ENCODE measurements at places on chromosomes 16 and 17.

DNA sequence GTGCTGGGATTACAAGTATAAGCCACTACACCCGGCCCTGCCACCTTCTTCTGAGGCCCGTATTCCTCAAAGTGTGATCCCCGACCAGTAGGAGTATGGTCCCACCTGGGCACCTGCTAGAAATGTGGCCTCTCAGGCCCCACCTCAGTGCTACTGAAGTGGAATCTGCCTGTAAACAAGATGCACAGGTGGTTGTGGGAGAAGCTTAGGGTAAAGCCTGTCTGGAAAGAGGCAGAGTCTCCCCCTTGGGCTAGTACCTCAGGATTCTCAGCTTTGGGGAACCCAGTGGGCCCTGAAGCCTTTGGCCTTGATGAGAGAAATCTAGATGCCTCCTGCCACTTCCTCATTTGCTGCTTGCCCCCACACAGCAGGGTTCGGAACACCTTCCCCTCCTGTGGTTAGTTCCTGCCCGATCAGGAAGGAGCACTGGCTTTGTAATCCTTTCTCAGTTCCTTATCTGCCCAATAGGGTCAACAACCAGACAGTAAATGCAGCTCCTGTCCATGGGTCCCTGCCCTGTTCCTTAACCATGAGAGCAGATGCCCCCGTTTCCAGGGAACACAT lies 25.2 kb downstream of the TK2 start:
- DNase-seq = peak; percentile 37

DNA sequence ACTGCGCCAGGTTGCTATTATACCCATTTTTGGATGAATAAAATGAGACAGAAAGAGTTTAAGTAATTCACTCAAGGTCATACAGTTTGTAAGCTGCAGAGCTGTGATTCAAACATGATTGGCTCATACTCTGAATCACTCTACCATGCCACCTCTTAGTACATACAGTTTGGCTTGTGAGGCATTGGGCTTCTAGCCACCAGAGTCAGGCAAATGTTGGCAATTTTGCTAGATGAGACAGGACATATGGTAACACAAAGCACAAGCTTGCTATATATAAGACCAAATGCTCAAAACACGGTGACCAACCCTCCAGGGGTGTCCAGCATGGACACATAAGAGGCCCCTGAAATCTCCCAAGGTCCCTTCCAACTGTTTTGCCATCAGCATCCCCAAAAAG lies 236.0 kb upstream of the IRX5 start:
- DNase-seq = no peak

DNA sequence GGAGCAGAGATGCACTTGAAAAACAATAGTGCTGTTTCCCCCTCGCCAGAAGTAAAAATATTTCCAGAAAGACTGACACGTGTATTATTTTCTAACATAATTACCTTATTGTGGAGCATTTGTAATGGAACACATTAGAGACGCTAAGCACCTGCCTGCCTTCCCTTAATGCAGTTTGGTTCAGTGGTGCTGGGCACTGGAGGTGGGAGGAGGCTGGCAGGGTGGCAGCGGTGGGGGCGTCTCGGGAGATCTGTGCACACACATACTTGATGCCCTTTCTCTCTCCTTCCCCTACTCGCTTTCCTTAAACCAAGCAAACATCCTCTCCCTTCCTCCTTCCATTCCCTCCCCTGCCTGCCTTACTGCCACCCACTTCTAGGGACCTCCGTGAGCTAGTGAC lies 156.6 kb upstream of the SDK2 start:
- DNase-seq = no peak

DNA sequence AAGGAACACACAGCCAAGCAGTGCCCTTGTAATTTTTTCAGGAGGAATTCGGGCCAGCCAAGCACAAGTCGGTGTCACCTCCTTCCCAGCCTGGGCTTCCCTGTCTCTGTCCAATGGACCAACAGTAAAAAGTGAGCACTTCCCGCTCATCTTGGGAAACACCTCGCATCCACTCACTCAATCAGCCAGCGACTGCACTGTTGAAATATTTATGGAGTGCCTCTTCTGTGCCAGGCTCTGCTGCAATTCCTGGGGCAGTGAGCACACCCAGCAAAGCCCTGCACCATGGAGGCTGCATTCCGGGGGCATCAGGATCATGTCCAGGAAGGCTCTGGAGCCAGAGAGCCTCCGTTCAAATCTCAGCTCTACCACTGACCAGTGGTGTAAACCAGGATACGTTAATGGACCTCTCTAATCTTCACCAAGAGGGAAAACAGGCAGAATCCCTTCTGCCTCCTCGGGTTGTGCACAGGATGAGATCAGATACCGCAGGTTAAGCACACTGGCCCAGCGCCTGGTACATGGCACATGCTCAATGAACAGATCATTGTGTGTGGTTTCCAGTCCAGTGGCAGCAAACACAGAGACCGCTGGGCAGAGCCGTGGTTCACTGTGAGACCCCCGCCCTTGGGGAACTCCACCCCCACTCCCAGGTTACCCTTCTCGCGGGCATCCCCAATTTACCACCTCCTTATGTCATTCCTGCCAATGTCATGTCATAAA lies 194.3 kb downstream of the ZNF423 start:
- no peak for DNase-seq

DNA sequence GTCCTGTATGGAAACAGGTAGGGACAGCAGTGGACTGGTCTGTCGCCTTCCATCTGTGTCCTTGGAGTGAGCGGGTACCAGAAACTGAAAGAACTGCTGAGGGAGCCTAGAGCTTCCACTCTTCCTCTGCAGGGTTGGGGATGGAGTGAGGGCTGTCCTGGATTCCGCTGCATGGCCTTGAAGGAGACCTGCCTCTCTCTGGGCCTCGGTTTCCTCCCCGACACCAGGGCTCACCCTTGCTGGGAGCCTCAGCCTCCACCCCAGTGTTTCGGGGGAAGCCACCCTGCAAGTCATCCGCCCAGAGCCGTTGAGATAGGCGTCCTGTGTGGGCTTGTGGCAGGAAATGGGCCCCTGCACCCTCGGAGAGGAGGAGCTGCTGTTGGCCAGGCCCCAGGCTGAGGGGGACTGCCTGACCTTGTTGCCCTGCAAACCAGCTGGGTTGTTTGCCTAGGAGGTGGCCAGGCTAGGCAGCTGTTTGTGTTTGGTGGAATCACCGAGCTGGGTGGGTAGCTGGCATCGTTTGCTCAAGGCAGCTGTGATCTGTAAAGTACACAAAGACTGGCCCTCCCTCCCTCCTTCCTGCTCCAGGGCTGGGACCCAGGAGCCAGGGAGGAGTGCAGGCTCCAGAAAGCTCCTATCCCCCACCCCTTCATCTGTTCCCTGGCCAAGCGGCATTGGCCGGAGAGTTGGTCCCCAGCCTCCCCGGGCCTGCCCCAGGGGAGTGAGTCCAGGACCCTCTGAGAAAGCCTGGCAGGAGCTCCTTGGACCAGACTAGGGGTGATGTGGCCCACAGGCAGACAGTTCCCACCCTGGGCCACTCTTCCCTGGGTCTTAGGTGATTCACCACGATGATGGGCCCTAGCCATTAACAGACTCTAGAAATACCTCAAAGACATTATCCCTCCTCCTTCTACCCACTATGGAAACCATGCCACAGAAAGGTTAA lies 1.3 kb downstream of the RAB37 start:
- DNase-seq = peak; percentile 84

- DNase-seq = no peak
These were observed 281.7 kb upstream of the ZFHX3 start for GRCh38 chr16:73329358-73330286.

DNA sequence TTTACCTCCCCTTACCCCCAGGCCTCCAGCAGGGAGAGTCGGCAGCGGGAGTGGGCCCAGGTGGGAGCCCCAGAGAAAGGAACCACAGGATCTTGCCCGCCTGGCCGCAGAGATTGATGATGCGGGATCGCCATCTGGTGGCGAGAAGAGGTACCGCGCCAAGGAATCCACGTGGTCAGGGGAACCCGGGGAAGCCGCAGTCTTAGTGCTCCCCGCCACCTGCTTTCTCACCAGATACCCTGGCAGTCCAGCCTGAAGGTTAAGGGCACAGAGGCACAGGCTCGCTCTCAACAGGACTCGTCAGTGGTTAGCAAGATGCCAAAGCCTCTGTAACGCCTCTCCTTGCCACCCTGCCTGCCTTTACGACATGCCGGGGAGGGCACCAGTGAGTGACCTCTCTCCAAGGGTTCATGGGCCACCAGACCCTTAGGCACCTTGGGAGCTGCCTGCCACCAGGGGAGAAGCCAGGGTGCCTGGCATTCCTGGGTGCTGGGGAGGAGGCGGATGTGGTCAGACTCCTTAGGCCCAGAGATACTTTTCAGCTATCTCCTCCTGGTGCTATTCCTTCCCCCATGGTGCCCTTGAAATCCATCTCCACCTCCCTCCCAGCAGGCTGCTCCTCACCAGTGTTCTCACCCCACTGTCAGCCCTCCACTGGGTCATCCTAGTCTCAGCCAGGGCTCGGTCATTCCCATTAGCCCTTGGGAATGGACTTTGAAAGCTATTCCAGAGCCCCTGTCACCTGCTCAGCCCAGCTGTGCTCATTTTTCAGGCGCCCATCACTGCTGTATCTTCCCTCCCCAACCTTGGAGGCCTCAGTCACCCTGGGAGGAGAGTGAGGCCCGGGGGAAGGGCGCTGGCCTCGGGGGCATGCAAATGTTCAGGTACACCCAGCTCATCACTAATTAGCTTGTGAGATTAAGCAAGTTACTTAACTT lies 5.5 kb upstream of the RHBDF2 start:
- DNase-seq = peak; percentile 92

DNA sequence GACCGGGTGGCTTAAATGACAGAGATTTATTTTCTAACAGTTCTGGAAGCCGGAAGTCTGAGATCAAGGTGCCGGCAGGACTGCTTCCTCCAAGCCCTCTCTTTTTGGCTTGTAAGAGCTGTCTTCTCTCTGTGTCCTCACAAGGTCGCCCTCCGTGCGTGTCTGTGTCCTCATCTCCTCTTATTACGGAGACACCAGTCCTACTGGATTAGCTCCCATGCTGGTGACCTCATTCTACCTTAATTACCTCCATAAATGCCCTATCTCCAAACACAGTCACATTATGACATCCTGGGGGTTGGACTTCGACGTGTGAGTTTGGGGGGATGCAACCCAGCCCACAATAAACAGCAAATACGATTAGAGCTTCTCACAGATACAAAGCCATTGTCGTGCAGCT lies 161.5 kb downstream of the FOXL1 start:
- DNase-seq = no peak

- DNase-seq = no peak
These were observed 5.7 kb downstream of the DHRS7B start for GRCh38 chr17:21132428-21132827.

DNA sequence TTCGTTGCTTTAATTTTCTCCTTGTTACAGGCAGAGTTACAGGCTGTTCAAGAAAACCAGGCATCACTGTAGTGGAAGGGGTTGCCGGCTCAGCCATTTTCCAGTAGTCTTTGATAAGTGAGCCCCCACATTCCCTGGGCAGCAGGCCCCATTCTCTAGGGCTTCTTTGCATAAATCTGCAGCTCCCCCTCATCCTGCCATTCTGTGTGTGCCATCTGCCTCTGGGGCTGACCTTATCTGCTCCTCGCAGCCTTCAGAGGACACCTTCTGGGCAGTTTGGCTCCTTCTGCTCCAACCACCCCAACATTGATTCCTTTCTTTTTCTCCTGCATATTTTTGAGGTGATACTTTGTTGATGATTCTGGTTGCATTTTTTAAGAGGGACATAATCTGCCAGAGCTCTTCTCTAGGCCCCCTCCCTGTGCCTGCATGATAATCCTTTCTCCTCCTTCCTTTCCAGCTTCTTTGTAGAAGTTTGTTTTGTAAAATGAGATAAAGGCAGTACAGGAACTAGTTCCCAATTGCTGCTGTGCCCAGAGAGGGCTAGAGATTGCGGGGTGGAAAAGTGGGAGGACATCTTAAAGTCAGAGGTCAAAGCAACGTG lies 17.1 kb downstream of the RND2 start:
- DNase-seq = no peak

DNA sequence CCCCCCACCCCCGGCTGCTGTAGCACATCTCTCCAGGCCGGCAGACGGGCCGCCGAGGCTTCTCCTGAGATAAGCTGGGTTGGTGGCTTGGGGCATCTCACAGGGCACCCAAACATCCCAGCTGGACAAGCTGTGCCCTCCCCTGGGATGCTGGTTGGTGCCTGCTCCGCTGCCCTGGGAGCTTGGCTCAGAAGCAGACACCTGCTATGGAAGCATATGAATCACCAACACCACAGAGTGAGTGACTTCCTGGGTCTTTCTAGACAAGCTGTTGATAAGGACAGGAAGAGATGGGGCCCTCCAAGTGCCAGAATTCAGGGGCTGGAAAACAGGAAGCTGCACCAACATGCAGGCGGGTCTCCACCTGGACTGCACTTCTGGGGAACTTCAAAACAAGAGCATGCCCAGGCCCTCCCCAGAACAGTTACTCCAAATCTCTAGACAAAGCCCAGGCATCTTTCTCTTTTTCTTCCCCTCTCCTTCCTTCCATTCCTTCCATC lies 13.7 kb downstream of the C16orf95 start:
- no peak for DNase-seq

DNA sequence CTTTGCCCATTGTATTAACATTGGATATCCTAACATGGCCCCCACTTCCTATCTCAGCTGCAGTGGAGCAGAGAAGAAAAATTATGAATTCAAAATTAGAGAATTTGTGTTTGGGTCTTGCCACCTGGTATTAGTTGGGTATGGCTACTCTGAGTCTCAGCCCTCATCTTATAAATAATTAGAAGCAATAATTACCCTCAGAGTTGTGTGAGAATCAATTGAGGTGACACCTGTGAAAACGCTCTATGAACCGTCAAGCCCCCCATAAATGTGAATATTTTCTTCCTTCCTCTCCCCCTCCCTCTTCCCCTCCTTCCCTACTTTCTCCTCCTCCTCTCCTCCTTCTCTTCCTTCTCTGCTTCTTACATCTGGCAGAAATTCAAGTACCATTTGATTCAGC lies 8.9 kb upstream of the TOB1 start:
- no peak for DNase-seq

DNA sequence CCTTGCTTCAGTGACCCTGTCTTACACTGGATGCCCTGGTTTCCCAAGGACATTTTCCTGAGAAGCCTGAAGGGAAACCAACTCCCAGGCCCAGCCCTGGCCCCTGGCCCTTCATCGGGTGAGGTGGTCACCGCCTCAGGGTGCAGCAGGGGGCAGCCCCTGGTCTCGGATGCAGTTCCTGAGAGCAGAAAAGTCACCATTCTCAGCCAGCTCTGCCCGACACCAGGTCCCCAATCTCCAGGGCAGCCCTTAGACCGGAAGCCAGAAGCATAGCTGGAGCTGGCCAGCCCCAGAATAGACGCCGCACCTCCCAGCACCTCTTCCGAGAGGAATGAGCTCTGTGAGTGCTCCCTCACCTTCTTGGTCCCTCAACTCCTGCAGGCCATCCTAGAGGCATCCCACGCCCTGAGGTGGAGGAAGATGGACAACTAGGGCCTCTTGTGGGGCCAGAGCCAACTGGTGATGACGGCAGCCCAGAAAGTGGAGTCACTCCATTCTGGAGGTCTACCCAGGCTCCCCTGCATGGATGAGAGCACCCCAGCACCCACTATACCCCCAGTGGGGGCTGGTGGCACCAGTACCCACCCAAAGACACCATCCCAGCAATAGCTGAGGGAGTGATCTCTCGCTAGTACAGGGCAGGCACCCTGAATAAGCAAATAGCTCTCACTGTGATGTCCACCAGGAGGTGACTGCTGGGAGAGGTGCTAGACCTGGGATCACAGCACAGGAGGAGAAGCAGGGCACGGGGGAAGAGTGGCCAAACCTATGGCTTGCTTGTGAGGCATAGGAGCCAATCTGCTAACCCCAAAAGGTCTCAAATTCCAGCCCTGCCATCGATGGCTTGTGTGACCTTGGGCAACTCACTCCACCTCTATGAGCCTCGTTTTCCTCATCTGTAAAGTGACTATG lies 56.2 kb downstream of the TK2 start:
- DNase-seq = no peak

Measured in CD4-positive, alpha-beta T cell treated with Interleukin-2 at 100 ng/mL for 4 hours (primary cell).